ENCODE measurements at places on chromosomes 6 and 20.

DNA sequence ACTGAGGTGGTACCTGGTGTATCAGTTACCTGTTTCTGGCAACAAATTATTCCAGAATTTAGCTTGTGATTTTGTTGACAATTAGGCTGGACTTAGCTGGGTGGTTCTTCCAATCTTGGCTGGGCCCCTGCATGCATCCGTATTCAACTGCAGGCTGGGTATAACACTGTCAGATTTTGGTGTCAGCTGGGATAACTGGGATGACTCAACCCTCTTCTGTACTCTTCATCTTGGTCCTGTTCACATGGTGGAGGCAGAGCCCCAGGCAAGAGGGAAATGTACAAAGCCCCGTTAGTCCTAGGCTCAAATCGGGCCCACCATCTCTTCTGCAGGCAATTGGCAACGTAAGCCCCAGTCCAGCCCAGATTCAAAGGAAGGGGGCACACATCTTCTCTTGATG lies 89.2 kb downstream of the PHACTR3 start:
- H3K4me1 ChIP-seq, result no peaks in the 10 kb centered on the region
- H3K36me3 ChIP-seq, result no peaks in the 10 kb centered on the region
- H3K4me3 ChIP-seq, result no peak overlapping the region

- no peaks in the 10 kb centered on the region for H3K36me3 ChIP-seq
- no peak overlapping the region for H3K27ac ChIP-seq
- no peaks in the 10 kb centered on the region for H3K4me1 ChIP-seq
- H3K27me3 ChIP-seq, result no peaks in the 10 kb centered on the region
- no peak for DNase-seq
Observed at GRCh38 chr6:124066269-124066668, 262.6 kb downstream of the NKAIN2 start.

- H3K4me1 ChIP-seq, result peaks cover 9% of the 10 kb centered on the region
- DNase-seq, result no peak
- H3K36me3 ChIP-seq, result no peaks in the 10 kb centered on the region
- no peaks in the 10 kb centered on the region for H3K27me3 ChIP-seq
- no peak overlapping the region for H3K4me3 ChIP-seq
- no peak overlapping the region for H3K27ac ChIP-seq
Observed at GRCh38 chr6:2651536-2651935, 99.2 kb downstream of the MYLK4 start.

DNA sequence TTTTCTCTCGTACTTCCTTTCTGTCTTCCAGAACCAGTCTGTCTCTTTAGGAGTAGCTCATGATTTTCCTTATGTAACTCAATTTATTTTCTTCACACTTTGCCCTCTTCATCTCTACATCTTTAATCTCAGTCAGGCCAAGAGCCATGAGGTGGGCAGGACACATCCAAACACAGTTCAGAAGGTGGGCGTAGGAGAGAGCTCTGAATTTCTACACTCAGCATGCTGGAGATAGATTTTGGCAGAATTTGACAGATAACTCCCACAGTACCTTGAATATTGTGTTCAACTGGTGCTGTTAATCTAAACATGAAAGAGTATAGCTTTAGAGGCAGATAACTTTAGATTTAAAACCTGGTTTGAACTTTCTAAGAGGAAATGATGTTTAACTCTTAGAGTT lies 23.8 kb upstream of the ZBTB24 start:
- no peaks in the 10 kb centered on the region for H3K36me3 ChIP-seq
- H3K27ac ChIP-seq, result no peak overlapping the region
- H3K27me3 ChIP-seq, result no peaks in the 10 kb centered on the region
- no peak for DNase-seq
- H3K4me3 ChIP-seq, result no peak overlapping the region
- no peaks in the 10 kb centered on the region for H3K4me1 ChIP-seq

DNA sequence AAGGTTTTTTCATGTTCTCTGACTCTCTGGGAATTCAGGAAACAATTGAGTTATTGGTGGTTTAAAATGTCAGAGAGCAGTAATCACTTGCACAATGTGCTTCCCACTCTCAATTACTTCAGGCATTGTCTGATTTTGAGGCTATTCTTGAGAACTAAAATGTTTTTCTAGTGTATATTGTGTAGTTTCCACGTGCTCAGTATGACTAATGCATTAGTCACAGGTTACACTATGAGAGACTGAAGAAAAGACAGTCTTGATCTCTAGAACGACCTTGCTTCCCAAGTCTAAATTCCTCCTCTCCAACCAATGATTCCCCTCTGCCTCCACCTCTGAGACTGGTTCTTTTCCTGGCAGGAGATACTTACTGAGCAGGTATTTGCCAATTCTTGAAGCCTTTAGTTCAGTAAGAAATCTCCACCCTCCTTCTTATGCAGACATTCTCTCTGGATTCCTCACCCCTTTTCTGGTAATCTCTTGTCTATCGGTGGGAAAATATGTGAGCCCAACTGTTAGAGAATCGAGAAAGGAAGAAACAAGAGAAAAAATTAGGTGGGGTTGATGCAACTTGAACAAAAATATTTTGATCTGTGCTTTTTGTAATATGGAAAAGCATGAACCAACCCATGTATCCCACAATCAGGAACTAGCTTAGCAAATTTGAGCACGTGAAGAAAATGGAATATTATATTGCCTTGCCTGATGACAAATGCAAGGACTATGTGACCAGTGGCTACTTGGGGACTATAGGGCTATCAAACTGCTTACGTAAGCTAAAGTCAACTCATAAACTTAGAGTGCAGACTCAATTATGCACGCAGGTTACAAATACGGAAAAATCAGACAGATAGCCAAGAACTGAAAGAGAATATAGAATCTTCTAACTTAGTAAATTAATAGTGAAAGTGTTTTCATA lies 61.1 kb upstream of the SLC22A16 start:
- H3K36me3 ChIP-seq, result no peaks in the 10 kb centered on the region
- no peak for DNase-seq
- no peak overlapping the region for H3K27ac ChIP-seq
- no peaks in the 10 kb centered on the region for H3K27me3 ChIP-seq

GRCh38 chr6:115747719-115748118 lies 313.0 kb downstream of the FRK start:
- H3K4me1 ChIP-seq, result no peaks in the 10 kb centered on the region
- H3K36me3 ChIP-seq, result no peaks in the 10 kb centered on the region
- H3K27ac ChIP-seq, result no peak overlapping the region
- no peaks in the 10 kb centered on the region for H3K27me3 ChIP-seq
- DNase-seq, result no peak
- no peak overlapping the region for H3K4me3 ChIP-seq

- peak overlapping the region; percentile 61 for H3K27ac ChIP-seq
- no peaks in the 10 kb centered on the region for H3K27me3 ChIP-seq
- no peak overlapping the region for H3K4me3 ChIP-seq
- no peaks in the 10 kb centered on the region for H3K36me3 ChIP-seq
Observed at GRCh38 chr6:155530219-155530834, 74.7 kb upstream of the NOX3 start.

DNA sequence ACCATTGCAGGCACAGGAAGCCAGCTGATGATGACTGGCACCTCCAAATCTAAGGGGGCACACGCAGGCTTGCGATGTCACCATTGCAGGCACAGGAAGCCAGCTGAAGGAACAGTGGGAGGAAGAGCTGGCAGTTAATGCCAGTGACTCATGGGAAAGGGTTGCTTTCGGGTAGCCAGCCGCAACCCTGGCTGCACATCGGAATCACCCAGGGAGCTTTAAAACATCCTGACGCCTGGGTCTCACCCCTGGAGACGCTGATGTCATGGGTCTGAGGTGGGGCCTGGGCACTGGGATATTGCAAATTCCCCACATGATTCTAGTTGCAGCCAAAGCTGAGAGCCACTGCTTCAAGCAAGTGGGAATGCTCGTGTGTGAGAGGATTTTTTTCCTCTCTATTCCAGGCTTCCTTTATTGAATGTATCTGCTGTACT lies 16.1 kb upstream of the CCN6 start:
- H3K27me3 ChIP-seq, result no peaks in the 10 kb centered on the region

- H3K27me3 ChIP-seq, result no peaks in the 10 kb centered on the region
- DNase-seq, result no peak
- no peaks in the 10 kb centered on the region for H3K36me3 ChIP-seq
- H3K4me3 ChIP-seq, result no peak overlapping the region
Observed at GRCh38 chr20:24913076-24913628, 35.9 kb upstream of the CST7 start.

GRCh38 chr20:41923624-41924023 lies 305.4 kb upstream of the CHD6 start:
- no peaks in the 10 kb centered on the region for H3K27me3 ChIP-seq
- H3K4me3 ChIP-seq, result no peak overlapping the region
- no peak overlapping the region for H3K27ac ChIP-seq
- H3K4me1 ChIP-seq, result no peaks in the 10 kb centered on the region
- H3K36me3 ChIP-seq, result no peaks in the 10 kb centered on the region
- no peak for DNase-seq

All from spleen (tissue), 13 donors.